Parietal lobe (tissue), 2 donors: ENCODE measurements at places on chromosomes 5 and 9. TPM values are rescaled to one million over a fixed set of nuclear protein-coding genes. Genes with fewer than 3 reads are reported as not detected.

PCSK1 gene
- 0.94 TPM for total RNA-seq

ACOT12 gene
- 5.0 TPM for total RNA-seq

ADCY2 gene
- 23.2 TPM for total RNA-seq

ARHGEF39 gene
- 0.31 TPM for total RNA-seq

DMGDH gene
- total RNA-seq, result 3.1 TPM
